ENCODE measurements at places on chromosomes 16 and 17.
A peak's percentile ranks its signal among the peaks of the same experiment; 100 is the strongest.

DNA sequence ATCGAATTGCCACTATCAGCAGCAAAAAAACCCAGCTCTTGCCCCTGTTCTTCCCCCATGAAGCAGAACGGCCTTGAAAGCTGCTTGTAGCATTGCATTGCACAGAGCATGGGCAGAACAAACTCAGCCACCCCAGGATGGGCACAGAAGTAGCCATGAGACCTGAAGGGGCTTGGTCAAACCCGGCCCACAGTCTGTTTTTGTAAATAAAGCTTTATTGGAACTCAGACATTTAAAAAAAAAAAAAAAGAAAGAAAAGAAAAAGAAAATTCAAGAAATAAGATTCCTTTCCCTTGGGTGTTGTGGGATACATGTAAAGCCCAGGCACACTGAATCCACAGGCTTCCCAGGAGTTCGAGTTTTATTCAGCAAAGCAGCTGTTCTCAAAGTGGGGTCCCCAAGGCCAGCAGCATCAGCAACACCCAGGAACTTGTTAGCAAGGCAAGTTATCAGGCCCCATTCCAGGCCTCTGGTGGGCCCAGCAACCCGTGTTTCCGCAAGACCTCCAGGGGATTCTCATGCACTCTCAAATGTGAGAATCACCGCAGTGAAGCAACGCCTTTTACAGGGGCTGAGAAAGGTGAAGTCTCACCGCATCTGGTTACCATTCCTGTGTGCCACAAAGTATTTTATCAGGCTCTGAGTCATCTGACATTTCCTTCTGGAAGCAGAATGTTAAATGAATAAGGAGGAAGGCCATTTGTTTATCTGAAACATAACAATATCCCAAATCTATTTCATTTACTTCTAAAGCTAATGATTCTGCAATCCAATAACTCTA is 108.2 kb downstream of the SLC39A11 start:
- DNase-seq, result no peak

DNA sequence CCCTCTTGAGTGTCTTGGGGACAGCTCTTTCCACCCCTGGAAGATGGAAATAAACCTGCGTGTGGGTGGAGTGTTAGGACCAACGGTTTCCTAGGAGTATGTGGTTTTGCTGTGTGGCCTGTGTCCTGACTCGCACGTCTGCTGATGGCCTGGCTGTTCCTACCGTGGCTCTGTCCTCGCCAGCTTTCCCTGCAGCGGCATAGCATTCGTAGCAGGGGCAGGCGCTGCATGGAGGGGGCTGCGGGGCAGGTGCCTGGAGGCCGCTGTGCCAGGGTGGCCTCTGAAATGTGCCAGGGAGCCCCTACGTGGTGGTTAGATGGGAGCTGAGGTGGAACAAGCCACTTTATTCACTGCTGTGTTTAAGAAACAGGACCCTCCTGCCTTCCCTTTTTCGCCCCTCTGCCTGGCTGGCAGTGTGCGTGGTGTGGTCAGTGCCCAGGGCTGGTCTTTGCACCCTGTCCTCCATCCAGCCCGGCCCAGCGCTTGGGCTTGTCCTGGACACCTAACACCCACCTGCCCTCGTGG is 10.6 kb downstream of the SLC16A3 start:
- DNase-seq, result no peak

- DNase-seq, result no peak
These were observed 120.4 kb upstream of the IRX6 start for GRCh38 chr16:55203570-55203969.

DNA sequence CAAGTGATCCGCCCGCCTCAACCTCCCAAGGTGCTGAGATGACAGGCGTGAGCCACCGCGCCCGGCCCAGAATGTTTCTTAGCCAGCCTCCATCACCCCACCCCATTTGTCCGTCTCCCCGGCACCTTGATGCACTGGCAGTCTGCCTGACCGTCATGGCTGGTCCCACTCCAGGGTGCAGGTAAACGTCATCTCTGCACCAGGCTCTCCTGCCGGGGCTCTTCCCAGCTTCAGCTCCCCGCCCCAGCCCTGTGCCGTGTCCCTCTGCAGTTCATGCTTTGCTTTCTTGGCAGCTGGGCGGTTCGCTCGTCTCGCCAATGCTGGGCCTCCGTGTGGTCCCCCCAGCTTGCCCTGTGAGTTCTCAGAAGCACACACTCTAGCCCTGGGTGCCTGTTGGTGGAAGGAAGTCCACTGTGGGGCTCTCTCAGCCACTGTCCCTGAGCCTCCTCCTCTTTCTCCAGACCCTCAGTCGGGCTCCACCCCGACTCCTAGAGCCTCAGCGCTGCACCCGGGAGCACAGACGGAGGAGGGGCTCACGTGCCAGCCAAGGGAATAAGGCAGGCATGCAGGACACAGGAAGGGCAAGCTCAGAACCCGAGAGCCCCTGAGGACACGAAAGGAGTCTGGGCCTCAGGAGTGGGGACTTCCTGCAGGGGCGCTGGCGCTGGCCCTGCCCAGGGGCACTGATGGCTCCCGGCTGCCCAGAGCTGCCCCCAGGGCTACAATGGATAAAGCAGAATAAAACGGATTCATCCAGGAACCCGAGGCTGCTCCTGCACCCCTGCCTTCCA is 12.0 kb downstream of the HS3ST6 start:
- no peak for DNase-seq

GRCh38 chr16:34050787-34051320 is 591.4 kb downstream of the TP53TG3F start:
- DNase-seq, result no peak

DNA sequence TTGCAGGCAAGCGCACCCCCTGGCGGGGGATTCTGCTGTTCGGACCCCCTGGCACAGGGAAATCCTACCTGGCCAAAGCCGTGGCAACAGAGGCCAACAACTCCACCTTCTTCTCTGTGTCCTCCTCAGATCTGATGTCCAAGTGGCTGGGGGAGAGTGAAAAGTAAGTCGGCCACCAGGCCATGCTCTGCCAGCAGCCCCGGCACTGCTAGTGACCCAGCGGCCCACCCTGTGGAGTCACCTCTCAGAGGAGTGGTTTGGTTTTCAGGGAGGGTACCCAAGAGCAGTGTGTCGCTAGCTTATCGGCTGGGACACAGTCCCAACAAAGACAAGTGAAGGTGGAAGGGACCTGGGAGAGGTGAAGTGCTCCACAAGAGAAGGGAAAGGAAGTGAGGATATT is 8.2 kb downstream of the VPS4A start:
- DNase-seq, result no peak

GRCh38 chr17:74485022-74485743 is 18.7 kb downstream of the CD300A start:
- DNase-seq, result no peak

DNA sequence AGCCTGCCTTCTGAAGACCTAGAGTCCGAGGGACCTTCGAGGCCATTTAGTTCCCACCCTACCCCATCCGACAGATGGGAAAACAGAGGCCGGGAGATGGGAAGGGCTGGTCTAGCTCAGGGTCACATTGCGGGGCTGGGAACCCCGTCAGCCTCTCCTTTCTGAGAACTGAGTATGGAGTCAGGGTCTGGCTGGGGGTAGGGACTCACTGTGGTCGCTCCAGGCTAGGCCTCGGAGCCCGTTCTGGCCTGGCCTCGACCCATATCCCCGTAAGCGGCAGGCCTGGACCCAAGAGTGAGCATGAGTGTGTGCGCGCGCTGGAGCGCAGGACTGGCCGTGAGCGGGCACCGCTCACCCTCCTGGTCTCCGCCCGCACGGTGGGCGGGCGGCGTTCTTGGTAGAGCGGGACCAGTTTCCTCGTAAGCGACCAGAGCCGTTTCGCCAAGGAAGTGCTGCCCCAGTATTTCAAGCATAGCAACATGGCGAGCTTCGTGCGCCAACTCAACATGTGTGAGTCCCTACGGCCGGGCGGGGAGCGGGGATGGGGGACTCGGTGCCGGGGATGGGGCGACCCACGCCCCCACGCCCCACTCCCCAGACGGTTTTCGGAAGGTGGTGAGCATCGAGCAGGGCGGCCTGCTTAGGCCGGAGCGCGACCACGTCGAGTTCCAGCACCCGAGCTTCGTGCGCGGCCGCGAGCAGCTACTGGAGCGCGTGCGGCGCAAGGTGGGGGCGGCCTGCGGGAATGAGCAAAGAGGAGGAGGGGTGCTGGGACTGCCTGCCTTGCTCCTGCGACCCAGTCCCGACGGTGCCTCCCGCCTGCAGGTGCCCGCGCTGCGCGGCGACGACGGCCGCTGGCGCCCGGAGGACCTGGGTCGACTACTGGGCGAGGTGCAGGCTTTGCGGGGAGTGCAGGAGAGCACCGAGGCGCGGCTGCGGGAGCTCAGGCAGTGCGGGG is 855 bp downstream of the HSF4 start:
- no peak for DNase-seq

GRCh38 chr17:67635681-67636080 is 82.1 kb upstream of the NOL11 start:
- DNase-seq, result no peak

- no peak for DNase-seq
These were observed 49.9 kb downstream of the TEX14 start for GRCh38 chr17:58641887-58642311.

DNA sequence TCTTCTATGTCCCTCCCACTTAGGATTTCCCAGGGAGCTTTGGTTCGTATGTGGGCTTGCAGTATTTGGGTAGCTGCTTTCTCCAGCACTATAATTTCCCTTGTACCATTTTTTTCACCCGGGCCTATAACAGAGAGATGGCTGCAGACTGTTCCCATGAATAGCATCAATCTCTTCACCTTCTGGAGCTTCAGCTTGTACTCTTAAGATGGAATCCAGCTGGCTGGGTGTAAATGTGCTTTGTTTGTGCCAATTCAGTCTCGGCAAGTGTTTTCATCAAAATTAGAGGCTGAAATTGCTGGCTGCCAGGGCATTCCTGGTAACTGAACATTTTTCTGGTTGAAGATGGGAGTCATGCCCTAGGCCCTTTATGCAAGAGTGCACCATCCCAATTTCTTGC is 12.2 kb upstream of the CPD start:
- DNase-seq, result no peak

GRCh38 chr17:8665684-8666083 is 35.2 kb upstream of the MYH10 start:
- DNase-seq, result no peak

DNA sequence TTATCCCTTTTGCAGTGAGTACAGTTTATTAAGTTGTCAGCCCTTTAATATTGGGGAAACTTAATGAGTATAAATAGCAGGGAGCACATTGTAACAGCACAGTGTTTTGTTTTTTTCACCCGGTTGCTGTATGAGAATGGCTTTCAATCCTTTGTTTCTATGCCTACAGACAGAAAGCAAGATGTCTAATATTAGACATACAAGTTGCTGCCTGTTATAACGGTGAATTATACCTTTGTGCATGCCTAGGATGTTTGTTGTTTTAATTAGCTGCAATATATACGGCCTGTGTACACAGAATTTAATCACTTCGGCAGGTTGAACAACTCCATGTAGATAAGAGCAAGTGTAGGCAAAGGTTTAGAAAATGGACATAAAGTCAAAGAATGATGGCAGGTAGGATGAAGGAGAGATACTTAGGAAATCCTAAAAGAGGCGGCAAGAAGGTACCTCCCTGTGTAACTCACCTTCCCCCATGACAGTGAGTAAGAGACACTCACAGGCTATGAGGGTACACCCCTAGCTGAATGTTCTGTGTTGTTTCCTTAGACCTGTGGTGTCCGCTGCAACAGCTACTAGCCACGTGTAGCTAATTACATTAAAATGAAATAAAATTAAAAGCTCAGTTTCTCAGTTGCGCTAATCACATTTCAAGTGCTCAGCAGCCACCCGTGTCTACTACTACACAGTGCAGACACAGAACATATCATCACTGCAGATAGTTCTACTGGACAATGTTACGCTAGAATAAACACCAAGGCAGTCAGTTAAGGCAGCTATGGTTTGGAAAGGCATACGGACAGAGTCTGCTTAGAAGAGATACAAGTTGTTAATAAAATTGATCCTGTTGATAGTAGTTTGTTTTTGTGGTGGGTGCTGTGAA is 10.9 kb downstream of the SLC7A6OS start:
- no peak for DNase-seq

DNA sequence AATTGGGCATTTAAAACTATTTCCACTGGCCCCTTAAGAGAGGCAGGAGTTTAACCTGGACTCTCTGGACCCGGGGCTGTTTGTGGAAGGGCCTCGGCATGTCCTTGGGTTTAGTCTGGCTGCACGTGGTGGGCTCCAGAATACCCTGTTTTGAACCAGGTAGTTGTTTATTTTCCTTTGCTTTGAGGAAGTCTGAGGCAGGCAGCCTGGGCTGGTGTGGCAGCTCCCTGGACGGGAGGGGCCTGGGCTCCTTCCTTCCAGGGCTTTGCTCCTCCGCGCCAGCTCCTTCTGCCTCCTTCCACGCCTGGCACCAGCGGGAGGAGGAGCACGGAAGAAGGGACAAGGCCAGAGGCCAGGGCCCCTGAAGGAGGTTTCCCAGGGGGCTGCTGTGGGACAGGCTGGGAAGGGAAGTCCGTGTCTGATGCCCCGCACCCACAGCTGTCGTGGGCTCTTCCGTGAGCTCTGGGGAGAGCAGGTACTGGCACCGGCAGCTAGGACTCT is 15.5 kb downstream of the BANP start:
- DNase-seq, result no peak

DNA sequence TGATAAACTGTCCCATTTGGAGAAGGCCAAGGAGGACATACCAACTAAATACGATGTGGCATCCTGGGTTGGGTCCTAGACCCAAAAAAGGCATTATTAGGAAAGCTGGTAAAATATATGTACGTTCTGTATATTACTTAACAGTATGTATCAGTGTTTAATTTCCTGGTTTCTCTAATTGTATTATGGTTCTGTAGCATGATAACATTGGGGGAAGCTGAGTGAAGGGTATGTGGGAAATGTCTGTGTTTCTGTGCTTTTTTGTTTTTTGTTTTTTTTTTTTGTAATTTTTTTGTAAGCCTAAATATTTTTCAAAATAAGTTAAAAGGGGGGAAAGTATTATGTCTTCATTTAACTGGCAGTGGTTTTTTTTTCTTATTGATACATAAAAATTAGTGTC is 21.5 kb upstream of the NDRG4 start:
- no peak for DNase-seq

GRCh38 chr17:17751489-17752088 is 70.3 kb downstream of the RAI1 start:
- DNase-seq, result peak; percentile 37

GRCh38 chr17:6648181-6648580 is 3.2 kb downstream of the MED31 start:
- DNase-seq, result no peak

DNA sequence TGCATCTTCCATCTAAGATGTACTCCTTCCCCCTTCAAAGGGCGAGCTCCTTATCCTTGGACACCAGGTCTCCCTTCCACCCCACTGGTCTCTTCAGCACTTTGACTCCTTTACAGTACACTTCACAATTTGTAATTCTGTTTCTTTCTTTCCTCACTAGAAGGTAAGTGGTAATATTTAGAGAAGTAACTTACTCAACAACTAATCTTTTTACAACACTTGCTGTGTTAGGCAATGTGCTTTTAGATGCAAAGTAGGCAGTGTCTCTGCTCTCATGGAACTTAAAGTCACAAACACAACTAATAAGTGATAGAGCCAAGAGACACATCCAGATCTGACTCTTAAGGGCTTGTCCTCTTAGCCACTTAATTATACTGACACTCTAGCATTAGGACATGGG is 6.4 kb downstream of the SIAH1 start:
- DNase-seq, result no peak
